Stimulated activated CD8-positive, alpha-beta memory T cell treated with anti-CD3 and anti-CD28 coated beads, Interleukin-4, amount 100 ng/mL, for 1 hour (primary cell): ENCODE measurements at places on chromosomes 6 and 20.

GRCh38 chr20:45343532-45344167 is 4.6 kb downstream of the SDC4 start:
- DNase-seq, result no peak

DNA sequence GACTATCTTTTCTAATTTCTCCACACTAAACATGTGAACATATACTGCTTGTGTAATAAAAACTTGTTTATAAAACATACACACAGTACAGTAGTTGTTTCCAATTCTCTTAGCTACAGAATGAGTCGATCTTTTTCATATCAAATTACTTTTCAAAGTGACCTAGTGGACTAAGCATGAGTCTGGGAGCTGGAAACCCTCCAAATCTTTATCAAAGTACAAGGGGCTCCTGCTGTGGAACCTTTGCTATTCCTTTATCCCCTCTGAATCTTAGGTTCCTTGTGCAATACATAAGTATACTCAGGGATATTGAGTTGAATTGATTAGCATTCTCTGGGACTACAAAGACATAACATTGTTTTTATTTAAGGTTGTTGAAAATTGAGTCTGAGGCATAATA is 48.7 kb upstream of the TAB2 start:
- DNase-seq, result no peak

GRCh38 chr6:132788658-132789395 is 9.6 kb downstream of the SLC18B1 start:
- DNase-seq, result no peak

DNA sequence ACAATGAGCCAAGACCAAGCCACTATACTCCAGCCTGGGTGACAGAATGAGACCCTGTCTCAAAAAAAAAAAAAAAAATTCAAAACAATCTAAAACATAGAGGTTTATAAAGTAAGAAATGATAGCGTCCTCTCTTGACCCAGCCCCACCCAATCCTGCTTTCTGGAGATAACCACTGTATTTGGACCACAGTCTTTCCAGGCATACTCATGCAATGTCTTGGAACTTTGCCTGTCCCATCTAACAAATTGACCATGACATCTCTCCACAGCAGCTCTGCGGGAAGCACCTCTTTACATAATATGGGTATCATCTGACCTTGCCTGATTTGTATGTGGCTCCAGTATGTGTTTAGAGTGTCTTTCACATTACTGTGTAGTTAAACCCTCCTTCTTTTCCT is 9.1 kb upstream of the SHLD1 start:
- no peak for DNase-seq

DNA sequence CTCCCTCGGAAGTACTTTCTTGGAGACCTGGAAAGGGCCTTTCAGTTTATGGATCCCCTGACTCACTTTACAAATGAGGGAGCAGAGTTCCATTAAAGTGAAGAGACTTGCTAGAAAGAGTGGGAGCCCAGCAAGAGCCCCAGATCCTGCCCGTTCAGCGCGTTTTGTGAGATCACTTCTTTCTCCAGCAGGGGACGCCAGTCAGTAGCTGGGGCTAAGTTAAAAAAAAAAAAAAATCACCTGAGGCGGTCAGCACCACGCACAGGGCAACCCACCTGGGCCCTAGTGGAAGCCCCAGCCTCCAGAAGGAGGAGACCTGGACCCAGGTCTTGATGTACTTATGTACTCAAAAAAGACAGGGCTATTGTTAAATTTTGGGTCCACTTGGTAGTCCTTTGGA is 274.5 kb upstream of the RNF24 start:
- no peak for DNase-seq

- DNase-seq, result no peak
Observed at GRCh38 chr20:36149469-36149868, 5.1 kb upstream of the EPB41L1 start.

DNA sequence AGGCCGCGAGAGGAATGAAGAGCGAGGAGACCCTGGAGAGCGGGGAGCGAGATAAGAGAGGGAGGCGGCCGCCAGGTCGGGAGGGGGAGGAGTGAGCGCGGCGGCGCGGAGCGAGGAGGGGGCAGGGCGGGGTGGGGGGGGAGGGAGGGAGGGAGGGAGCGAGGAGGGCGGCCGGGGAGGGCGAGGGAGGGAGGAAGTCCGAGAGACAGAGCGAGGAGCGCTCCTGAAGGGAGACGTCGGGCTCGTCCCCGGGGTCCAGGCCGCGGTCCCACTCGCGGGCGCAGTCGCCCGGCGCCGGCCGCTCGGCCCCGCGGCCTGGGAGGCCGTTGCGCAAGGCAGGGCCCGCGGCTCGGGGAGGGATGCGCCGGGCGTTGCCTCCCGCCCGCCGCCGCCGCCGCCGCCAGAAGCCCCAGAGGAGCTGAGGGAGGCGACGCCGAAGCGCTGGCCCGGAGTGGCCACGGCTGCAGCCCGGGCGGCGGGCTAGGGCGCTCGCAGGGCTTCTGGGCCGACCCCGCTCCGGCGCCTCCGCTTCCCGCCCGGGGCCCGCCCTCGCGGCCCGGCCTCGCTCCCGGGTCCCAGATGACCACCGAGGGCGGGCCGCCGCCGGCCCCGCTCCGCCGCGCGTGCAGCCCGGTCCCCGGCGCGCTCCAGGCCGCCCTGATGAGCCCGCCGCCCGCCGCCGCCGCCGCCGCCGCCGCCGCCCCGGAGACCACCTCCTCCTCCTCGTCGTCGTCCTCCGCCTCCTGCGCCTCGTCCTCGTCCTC is at the start of gene FOXF2:
Gene FOXF2 (plus strand): TSS at position 208 of the 764 bp plus-strand sequence. CDS start 372 bp downstream, at position 580.
- DNase-seq, result no peak

DNA sequence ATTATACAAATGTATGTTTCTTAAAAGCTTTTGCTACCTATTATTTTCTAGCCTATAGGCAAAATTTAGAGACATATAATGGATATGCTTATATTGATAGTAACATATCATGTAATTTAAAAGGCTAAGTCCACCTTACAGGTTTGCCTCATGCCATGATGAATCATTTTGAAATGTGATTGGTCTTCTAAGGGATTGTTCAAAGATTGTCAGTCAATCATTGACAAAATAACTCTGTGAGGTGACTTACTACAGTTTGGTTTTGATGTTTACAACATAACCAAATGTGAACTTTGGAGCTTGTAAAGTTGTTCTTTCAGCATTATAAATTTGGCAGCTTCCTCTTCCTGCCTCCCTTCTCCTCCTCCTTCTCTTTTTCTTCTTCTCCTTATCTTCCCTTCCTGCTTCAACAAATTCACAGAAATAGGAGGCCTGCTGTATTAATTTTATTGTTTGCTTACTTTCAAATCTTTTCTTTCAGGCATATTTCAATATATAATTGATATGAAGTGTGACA is 39.7 kb upstream of the ZFP64 start:
- no peak for DNase-seq

GRCh38 chr6:159759645-159760044 is 2.2 kb upstream of the ACAT2 start:
- DNase-seq, result no peak

- DNase-seq, result no peak
Observed at GRCh38 chr6:161152907-161153662, 120.8 kb downstream of the AGPAT4 start.

DNA sequence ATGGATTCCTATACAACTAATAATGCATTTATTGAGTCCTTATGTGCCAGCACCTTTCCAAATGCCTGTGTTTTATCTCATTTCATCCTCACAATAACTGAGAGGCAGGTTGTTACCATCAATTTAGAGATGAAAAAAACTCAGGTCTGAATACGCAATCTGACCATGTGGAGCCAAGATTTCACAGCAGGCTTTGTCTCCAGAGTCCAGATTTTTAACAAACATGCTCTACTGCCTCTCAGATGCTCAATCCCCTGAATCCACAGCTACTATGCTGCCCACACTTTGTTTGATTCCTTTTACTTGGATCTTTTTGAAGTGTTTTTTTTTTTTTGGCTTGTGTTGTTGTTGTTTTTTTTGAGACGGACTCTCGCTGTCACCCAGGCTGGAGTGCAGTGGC is 46.8 kb downstream of the B4GALT5 start:
- DNase-seq, result no peak

DNA sequence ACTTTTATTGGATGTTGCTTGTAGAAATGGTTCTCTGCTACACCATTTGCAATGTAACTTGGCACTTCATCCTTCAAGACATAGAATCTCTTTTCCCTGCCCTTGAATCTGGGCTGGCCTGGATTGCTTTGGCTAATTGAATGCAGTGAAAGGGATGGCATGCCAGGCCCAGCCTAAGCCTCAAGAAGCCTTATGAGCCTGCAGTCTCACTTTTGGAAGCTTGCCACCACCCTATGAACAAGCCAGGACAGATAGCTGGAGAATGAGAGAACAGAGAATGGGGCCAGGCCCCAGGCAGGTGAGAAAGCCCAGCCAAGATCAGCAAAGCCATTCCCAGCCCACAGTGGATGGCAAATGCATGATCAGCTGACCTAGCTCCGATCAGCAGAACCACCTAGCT is 350.7 kb upstream of the RNF24 start:
- no peak for DNase-seq

DNA sequence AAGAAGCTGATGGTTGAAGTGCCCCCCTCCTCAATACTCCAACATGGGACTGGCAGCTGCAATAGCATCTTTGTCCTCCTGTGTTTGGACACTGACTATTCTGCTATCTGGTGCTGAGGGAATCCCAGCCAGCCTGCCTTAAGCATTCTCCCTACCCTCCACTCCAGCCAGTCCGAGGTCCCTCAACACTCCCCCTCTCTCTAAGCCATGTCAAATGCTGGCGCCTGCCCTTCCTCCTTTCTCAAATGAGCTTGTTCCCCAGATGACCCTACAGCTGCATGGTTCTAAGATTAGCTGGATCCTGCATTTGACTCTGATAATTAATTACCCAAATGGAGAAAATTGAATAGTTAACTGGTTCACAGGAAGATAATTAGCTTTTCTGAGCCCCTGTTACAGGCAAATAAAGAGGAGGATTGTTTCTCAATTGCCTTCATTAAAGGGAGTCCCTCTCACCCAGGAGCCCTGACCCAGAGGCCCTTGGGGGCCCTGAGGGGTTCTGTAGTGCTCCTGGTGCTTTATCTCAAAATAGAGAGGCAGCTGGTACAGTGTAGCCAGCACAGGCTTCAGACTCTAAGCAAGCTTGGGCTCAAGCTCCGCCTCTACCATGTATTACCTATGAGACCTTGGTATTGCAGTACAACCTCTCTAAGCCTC is 37.9 kb upstream of the CHD6 start:
- no peak for DNase-seq

GRCh38 chr20:16530201-16530681 is 43.0 kb downstream of the KIF16B start:
- no peak for DNase-seq

- no peak for DNase-seq
Observed at GRCh38 chr6:154848580-154848979, 115.4 kb downstream of the SCAF8 start.

- no peak for DNase-seq
Observed at GRCh38 chr6:169954977-169955376, 203.6 kb downstream of the ERMARD start.

DNA sequence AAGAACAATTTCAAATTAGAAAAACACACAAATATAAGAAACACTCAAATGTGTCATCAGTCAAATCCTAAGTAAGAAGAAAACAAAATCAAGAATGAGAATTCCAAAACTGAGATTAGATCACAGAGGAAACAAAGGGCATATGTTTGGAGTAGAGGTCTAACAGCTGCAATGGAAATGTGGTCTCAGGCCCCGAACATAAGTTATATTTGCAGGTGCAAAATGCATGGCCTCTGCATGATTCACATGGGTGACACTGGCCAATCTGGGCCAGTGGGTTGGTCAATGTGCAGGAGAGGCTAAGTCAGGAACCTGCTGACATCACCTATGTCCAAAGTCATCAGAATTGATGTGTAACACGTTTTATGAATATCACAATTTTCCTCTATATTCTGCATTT is 108.5 kb upstream of the MAP7 start:
- no peak for DNase-seq
